Activated T-helper 1 cell treated with Interleukin-2 at 50 U/mL for 16 hours (primary cell): ENCODE measurements at places on chromosomes 3 and 15.

GRCh38 chr15:70299931-70300869 is 202.5 kb upstream of the TLE3 start:
- peak; percentile 63 for DNase-seq

DNA sequence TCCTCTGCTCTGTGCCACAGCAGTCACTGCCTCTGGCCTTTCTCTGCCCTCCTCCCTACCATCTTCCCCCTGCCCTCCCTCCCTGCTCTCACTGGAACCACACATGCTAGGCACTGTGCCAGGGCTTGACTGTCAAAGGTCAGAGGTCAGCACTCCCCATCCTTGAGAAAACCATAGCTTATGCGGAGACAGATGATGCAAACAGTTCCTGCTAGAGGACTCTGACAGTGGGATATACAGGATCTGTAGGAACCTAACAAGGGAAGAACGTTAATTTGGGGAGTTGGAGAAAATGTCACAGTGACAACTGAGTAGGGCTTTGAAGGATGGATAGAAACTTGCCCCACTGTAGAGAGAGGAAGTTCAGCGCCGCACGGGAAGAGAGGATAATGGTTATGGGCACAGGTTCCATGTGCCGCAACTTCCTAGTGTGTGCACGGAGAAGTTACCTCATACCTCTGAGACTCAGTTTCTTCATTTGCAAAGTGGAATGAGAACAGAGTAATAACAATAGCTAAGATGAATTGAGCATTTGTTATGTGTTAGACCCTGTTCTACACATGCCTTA is 29.3 kb upstream of the XYLB start:
- no peak for DNase-seq

DNA sequence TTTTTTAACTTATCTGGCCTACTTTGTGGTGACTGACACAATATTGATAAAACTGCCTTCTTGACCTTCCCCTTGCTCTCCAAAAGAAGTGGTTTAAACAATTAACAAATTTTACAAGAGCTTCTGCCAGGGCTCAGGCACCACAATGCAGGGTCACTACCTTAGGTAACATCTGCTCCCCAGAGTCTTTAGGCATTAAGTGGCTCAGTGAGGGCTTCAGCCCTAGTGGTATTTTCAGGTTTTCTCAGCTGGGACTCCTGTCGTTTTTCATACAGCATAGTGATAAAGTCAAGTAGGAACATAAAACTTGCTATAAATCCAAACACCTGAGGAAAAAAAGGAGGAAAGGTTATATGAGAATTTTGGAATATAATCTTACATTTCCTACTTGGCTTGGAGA is 18.9 kb downstream of the CMTM6 start:
- DNase-seq, result no peak

DNA sequence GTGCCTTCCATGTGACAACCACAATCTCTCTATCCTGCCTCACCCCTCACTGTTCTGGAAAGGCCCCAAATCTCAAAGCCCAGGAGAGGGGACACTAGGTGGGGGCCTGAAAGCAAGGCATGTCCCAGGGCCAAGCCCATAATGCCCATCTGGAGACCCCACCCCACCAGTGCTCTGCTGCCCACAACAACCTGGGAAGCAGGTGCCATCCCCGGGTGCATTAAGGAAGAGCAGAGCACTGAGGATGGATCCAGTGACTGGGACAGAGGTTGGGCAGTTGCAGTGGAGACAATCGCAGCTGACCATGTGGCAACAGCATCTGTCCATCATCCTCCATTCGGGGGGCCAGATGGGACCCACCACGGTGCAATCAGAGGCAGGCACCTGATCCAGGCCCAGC is 106.2 kb upstream of the PRR20G start:
- no peak for DNase-seq

GRCh38 chr3:71725271-71725991 is at the start of gene EIF4E3:
Gene EIF4E3, minus strand, starts transcription at chr3:71725402. Its CDS starts 35 bp downstream, at chr3:71725367.
- DNase-seq, result peak; percentile 27
